ENCODE measurements at places on chromosomes 7 and 10. TPM values are rescaled to one million over a fixed set of nuclear protein-coding genes. Genes with fewer than 3 reads are reported as not detected.
A peak's percentile ranks its signal among the peaks of the same experiment; 100 is the strongest.

DNA sequence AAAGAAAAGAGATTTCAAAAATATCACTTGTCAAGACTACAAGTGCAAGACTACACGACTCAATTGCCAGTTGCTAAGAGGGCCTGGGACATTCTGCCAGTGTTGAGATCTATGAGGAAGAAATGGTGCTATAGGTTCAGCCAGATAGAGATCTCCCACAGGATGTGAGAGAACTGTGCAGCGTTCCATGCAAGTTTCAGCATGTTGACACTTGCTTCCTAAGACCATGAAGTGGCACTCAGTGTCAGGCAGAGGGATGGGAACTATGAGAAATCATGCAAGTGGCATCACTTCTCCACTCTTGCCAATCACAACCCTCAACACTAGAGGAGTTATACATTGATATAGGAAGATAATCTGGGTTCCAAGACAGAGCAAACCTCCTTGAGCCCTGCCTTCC is 210.3 kb downstream of the CHRM2 start:
- H3K27me3 ChIP-seq: no peaks in the 10 kb centered on the region
- H3K27ac ChIP-seq: no peak overlapping the region
- no peaks in the 10 kb centered on the region for H3K36me3 ChIP-seq
- H3K4me1 ChIP-seq: no peaks in the 10 kb centered on the region

- H3K27me3 ChIP-seq: no peaks in the 10 kb centered on the region
- H3K4me3 ChIP-seq: no peak overlapping the region
- H3K4me1 ChIP-seq: no peaks in the 10 kb centered on the region
- no peaks in the 10 kb centered on the region for H3K36me3 ChIP-seq
- no peak overlapping the region for H3K27ac ChIP-seq
Observed at GRCh38 chr10:59073456-59074053, 102.9 kb upstream of the PHYHIPL start.

- no peaks in the 10 kb centered on the region for H3K36me3 ChIP-seq
- no peaks in the 10 kb centered on the region for H3K27me3 ChIP-seq
- H3K4me3 ChIP-seq: no peak overlapping the region
- no peak overlapping the region for H3K27ac ChIP-seq
Observed at GRCh38 chr7:118420888-118421287, 196.4 kb downstream of the ANKRD7 start.

DNA sequence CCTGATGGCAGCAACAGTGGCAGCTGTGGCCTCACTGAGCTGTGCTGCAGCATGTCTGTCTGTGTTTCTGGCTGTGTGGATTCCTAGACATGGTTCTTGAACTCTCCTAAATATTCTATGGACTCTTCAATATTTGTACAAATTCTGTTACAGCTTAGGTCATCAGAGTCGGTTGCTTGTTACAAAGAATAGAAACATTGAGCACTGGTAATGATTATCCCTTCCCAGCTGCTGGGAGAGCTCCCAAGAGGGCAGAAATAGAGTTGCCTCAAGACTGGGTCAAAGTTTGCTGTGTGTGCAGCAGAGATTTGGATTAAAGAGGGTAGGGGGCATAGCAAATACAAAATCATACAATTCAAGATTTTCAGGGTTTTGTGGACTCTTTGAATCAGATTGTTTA is 337.1 kb upstream of the AKR1E2 start:
- H3K27ac ChIP-seq: no peak overlapping the region
- no peaks in the 10 kb centered on the region for H3K4me1 ChIP-seq
- H3K36me3 ChIP-seq: no peaks in the 10 kb centered on the region

- no peak overlapping the region for H3K4me3 ChIP-seq
- H3K4me1 ChIP-seq: no peaks in the 10 kb centered on the region
- no peaks in the 10 kb centered on the region for H3K27me3 ChIP-seq
- H3K36me3 ChIP-seq: no peaks in the 10 kb centered on the region
- no peak for DNase-seq
Observed at GRCh38 chr10:90969121-90969534, 48.2 kb upstream of the ANKRD1 start.

DNA sequence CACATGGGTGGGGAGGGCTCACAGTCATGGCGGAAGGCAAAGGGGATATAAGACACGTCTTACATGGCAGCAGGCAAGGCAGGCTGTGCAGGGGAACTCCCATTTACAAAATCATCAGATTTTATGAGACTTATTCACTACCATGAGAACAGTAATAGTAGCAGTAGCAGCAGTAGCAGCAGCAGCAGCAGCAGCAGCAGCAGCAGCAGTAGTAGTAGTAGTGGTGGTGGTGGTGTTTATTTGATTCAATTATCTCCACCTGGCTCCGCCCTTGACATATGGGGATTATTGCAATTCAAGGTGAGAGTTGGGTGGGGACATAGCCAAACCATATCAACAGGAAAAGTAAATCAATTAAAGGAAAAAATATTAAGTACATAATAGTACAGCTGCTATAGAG is 184.7 kb downstream of the LRMDA start:
- H3K27me3 ChIP-seq: peaks cover 7% of the 10 kb centered on the region
- no peak for DNase-seq
- H3K4me1 ChIP-seq: no peaks in the 10 kb centered on the region
- H3K4me3 ChIP-seq: no peak overlapping the region

The TMEM26 gene
- total RNA-seq: not detected

The TUBAL3 gene
- not detected for total RNA-seq

DNA sequence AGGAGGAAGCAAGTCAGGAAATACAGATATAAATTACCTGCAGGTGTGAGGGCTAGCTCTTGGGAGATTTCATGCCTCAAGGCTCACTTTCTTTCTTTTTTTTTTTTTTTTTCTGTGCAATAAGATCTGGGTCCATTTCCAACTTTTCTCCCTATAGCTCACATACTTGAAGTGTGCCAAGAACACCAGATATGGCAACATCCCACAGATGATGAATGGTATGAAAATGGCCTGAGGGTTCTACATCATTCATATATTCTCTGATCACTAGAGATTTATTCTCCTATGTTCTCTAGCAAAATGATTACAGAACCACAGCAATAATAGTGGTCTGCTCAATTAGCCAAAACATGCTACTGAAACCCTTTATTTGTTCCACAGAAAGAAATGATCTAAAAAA is 117.2 kb downstream of the LRRTM3 start:
- H3K27ac ChIP-seq: no peak overlapping the region
- H3K4me3 ChIP-seq: no peak overlapping the region
- H3K36me3 ChIP-seq: no peaks in the 10 kb centered on the region
- H3K27me3 ChIP-seq: no peaks in the 10 kb centered on the region
- no peak for DNase-seq
- no peaks in the 10 kb centered on the region for H3K4me1 ChIP-seq

The OR2A5 gene
- total RNA-seq: not detected

GRCh38 chr7:133051066-133051465 is 30.8 kb downstream of the CHCHD3 start:
- no peak overlapping the region for H3K27ac ChIP-seq
- DNase-seq: no peak
- no peaks in the 10 kb centered on the region for H3K4me1 ChIP-seq
- no peak overlapping the region for H3K4me3 ChIP-seq
- peaks cover 3% of the 10 kb centered on the region for H3K36me3 ChIP-seq

DNA sequence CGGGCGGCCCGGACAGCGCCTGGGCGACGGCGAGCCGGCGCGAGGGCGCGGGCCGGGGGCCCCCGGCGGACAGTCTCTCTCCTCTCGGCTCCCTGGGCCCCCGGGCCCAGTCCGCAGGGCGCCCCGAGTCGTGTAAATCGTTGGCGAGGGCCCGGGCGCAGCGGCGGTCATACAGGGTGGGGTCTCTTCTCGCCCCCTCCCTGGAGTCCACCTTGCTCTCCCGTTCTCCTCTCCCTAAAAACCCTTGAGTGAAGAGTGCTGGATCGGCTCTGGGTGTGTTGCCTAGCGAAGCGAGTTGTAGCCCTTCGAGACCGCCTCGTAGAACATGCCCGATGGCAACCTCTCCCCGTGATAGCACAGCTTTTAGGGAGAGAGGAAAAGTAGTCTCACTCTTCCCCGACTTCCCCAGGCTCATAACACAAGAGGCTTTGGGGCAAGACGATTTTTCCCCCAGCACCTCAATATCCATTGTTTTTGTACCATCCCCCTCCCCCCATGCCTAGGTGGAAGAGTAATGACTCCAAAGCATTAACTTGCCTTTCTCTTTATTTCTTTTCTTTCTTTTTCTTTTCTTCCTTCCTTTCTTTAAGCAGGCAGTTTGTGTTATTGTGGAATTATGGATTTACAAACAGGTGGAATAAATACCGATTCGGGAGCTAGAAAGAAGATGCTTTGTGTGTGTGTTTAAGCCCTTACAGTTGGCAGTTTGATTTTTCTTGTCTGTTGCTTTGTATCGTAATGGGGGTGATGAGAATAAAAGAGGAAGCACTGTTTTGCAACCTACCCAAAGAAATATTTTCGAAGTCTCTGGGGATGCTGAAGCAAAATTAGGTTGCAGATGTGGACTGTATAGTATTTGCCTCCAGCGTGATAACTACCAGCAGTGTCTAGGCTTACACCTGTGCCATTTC is 822 bp downstream of the SHOC2 start:
- peak overlapping the region; percentile 91 for H3K4me3 ChIP-seq
- H3K36me3 ChIP-seq: no peaks in the 10 kb centered on the region
- no peaks in the 10 kb centered on the region for H3K27me3 ChIP-seq
- peaks cover 30% of the 10 kb centered on the region for H3K4me1 ChIP-seq
- peak; percentile 22 for DNase-seq
- peak overlapping the region; percentile 99 for H3K27ac ChIP-seq

The ITPRID1 gene
- not detected for total RNA-seq

The ANKRD7 gene
- total RNA-seq: not detected

The ORAI2 gene
- total RNA-seq: 14.6 TPM

The IDI2 gene
- total RNA-seq: not detected

GRCh38 chr7:74373536-74373935 is 80.2 kb upstream of the GTF2IRD1 start:
- H3K4me1 ChIP-seq: no peaks in the 10 kb centered on the region
- no peak overlapping the region for H3K27ac ChIP-seq
- H3K4me3 ChIP-seq: no peak overlapping the region
- H3K27me3 ChIP-seq: no peaks in the 10 kb centered on the region
- H3K36me3 ChIP-seq: no peaks in the 10 kb centered on the region

DNA sequence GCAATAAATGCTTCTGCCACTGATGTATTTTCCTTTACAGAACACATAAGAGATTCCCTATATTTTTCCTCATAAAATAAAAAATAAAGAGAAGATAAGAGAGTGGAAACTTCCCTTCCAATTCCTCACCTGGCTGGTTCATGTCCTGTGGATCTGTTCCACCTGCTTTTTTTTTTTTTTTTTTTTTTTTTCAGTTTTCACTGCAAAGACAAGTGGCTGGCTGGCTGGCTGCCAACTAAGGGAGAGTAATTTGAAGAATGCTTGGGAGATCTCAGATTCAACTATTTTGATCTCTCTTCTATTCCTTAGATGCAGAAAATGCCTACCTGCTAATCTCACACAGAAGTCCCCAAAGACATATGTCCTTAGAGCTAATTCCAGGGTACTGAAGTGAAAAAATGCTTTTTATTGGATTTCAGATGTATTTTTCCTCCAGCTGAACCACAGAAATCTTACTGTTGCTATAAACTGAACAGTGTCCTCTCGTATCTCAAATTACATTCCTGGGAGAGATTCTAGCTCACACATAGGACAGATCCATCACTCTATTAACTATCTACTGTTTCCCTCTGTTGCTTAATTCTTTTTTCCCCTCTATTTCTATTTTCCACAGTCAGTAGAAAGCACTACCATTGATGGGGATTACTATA is 120.8 kb downstream of the NRCAM start:
- H3K27ac ChIP-seq: no peak overlapping the region
- H3K4me3 ChIP-seq: no peak overlapping the region
- no peak for DNase-seq
- H3K27me3 ChIP-seq: no peaks in the 10 kb centered on the region
- no peaks in the 10 kb centered on the region for H3K36me3 ChIP-seq

- no peaks in the 10 kb centered on the region for H3K4me1 ChIP-seq
- no peak overlapping the region for H3K27ac ChIP-seq
- no peaks in the 10 kb centered on the region for H3K36me3 ChIP-seq
- H3K4me3 ChIP-seq: no peak overlapping the region
- no peaks in the 10 kb centered on the region for H3K27me3 ChIP-seq
- no peak for DNase-seq
Observed at GRCh38 chr7:41007351-41007751, 695.5 kb downstream of the INHBA start.

DNA sequence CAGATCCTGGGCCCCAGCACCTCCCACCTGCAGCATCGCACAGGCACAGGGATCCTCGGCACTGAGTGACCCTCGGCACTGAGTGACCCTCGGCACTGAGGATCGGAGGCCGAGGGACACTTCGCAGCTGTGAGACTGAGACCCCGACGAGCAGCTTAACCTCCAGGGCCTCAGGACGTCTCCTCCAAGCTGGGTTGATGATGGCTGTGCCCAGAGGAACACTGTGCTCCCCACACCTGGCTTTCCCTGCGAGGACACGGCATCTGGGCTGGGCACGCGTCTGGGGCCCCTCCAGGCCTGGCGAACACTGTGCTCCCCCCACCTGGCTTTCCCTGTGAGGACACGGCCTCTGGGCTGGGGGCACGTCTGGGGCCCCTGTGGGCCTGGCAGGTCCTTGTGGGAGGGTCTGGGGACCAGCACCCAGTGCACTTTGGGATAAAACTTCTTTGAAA is 158.3 kb upstream of the PPP2R2D start:
- no peak overlapping the region for H3K27ac ChIP-seq
- H3K4me1 ChIP-seq: no peaks in the 10 kb centered on the region
- no peaks in the 10 kb centered on the region for H3K36me3 ChIP-seq
- H3K4me3 ChIP-seq: no peak overlapping the region
- DNase-seq: no peak

DNA sequence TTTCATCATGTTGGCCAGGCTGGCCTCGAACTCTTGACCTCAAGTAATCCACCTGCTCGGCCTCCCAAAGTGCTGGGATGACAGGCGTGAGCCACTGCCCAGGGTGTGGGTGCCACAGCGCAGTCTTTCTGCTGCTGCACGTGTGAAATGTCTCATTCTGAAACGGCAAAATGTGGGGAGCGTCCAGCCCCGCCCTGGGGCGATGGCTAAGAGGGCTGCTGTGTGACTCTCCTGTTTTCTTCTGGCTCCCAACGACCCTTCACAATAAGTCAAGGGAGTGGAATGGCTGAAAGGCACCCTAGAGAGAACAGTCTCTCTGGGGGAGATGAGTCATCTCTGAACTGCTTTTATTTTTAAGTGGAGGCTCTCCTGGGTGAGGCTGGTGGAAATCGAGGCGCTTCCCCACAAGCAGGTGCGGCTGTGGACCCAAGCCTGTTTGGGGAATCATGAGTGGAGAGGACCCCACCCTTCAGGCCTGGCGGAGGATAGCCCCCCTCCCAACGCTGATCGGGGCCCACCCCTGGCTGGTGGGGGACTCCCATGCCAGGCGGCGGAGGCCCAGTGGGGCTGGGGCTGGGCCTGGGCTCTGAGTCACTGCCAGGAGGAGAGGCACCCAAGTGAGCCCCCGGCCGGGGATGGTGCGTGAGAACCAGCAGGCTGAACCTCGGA is 18.0 kb downstream of the ADAP1 start:
- peaks cover 2% of the 10 kb centered on the region for H3K27me3 ChIP-seq
- no peak overlapping the region for H3K27ac ChIP-seq
- no peaks in the 10 kb centered on the region for H3K36me3 ChIP-seq
- peak; percentile 73 for DNase-seq
- H3K4me3 ChIP-seq: no peak overlapping the region

- H3K4me1 ChIP-seq: no peaks in the 10 kb centered on the region
- no peak overlapping the region for H3K4me3 ChIP-seq
- no peak for DNase-seq
- H3K36me3 ChIP-seq: no peaks in the 10 kb centered on the region
Observed at GRCh38 chr10:71243756-71244395, 31.5 kb downstream of the UNC5B start.
